ENCODE measurements at places on chromosomes 12 and 14.

- DNase-seq: no peak
Measured at GRCh38 chr14:61304688-61305087, 16.7 kb upstream of the PRKCH start.

DNA sequence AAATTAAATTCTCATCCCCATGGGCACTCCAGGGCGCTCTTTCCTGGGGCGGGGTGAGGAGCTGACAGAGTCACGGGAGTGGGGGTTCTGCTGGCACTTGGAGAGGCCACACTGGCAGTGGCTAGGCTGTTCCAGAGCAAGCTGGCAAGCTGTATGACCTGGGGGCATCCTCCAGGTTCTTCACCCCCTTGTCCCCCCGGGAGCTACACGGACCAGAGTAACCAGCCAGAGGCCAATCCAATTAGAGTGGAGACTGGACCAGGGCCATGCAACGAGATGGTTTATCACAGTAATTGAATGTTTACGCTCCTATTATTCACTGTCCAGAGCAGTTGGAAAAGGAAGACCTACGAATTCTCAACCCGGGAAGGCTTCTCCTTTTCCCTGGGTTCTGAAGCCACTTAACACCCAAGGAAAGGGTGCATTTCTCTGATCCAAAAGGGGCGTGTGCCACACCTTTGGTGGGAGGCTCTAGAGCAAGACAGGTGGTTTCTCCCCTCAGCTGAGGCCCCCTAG lies 43.8 kb upstream of the PNMA1 start:
- DNase-seq: no peak

- DNase-seq: no peak
Measured at GRCh38 chr14:90726656-90727055, 89.6 kb downstream of the TTC7B start.

- no peak for DNase-seq
Measured at GRCh38 chr14:76641541-76641940, 119.7 kb upstream of the VASH1 start.

DNA sequence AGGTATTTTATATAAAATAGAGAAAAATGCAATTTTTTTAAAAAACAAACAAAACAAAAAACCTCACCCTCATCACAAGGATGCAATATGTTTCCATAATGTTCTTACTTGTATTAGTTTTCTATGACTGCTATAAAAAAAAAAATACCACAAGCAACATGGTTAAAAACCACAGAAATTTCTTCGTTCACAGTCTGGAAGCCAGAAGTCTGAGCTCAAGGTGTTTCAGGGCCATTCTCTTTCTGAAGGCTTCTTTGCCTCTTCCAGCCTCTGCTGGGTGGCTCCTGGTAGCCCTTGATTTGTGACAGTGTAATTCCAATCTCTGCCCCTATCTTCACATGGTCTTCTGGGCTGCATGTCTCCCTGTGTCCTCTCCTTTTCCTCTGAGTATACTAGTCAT lies 21.5 kb upstream of the SSTR1 start:
- DNase-seq: no peak

DNA sequence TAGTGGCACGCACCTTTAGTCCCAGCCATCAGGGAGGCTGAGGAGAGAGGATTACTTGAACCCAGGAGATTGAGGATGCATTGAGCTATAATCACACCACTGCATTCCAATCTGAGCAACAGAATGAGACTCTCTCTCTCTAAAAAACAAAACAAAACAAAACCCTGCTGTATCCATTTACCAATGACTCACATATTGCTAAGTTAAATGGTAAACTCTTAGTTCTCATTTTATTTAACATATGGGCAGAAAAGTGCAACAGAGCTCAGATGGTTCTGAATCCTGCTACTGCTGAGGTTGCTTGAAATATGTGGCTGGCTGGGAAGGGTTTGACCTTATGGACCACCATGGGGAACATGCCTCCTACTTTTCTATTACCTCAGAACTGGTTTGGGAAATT lies 33.7 kb upstream of the CCNT1 start:
- DNase-seq: no peak

DNA sequence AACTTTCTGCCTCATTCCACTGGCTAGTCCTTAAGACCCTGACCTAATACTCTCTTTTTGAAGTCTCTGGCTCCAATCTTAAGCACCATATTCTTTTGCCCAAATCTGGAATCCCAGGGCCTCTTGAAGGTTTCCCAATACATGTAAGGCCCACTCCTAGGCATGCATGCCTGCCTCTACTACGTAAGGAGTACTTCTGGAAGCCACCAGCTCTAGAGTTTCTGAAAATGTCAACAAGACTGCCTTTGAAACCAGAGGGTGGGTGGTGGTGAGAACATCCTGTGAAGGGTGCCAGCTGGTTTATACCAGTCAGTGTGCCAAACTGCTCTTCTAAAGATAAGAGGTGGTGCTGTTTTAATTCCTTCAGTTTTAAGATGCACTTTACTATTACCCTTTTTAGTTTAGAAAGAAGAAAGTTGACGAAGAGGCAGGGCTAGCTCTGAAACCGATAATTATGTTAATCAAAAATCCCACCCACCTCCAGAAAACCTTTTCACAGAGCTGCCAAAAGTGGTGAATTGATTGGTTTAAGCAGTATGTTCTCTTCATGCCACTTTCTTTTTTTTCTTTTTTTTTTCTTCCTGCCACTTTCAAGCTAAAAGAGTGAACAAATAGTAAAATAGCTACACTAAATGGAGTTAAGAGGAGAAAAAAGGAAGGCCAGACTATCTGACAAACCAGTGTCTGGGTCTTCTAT lies 8.7 kb upstream of the WDR89 start:
- DNase-seq: peak; percentile 19

DNA sequence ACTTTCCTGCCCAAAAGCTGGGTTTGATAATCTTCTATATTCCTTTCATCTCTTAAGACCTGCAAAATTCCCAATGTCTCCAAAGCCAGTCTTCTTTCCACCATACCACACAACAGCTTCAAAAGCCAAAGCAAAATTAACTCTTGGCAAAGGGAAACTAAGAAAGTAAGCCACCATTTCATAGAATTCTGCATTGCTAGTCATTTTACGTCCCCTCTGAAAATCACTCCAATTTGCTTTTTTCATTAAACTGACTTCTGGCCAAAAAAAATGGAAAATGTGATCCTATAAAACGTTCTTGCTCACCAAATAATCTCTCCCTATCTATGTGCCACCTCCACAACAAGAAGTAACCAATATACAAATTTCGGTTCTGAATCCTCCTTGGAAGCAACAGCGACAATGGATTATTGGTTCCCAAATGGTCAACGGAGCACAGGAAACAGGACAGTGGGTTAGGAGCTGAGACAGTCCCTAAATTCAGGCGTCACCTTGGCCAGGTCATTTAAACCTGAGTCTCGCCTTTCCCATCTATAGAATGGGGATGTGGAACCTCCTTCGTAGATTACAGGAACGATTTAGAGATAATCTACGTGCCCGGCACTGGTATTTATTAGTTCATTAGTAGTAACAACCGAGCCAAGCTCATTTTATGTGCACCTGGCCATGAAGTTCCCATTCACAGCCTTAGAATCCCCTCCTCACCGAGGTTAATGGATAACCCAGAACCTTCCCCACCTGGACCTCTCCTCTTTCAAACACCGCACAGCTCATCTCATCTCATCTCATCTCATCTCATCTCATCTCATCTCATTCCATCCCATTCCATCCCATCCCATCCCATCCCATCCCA lies 1.2 kb downstream of the NT5DC3 start:
- DNase-seq: no peak

- no peak for DNase-seq
Measured at GRCh38 chr14:36684946-36685345, 23.3 kb downstream of the PAX9 start.

GRCh38 chr12:9331218-9331626 lies 123.0 kb upstream of the PZP start:
- DNase-seq: peak; percentile 39

DNA sequence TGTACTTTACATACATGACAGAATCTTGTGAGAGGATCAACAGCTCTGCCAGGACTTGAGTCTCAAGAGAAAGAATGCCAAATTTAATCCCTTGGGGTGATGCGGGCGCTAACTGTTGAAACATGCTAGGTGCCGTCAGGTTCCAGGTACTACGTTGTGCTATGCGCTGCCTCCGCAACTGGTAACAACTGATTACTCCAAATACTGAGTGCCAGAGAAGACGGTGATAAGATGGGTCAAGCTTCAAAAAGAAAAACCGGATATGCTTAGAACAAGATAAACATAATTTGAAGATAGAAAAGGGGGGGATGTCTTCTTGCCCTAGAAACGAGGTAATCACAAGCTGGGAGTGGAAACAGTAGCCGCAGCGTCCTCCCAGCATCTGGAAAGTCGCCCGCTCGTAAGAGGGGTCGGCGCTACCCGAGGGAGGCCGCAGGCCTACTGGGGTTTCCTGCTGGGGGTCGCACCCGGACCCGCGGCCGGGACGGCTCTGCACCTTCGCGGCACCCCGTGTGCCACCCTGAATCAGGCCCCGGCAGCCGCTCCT lies 678 bp downstream of the ZBTB25 start:
- DNase-seq: no peak

DNA sequence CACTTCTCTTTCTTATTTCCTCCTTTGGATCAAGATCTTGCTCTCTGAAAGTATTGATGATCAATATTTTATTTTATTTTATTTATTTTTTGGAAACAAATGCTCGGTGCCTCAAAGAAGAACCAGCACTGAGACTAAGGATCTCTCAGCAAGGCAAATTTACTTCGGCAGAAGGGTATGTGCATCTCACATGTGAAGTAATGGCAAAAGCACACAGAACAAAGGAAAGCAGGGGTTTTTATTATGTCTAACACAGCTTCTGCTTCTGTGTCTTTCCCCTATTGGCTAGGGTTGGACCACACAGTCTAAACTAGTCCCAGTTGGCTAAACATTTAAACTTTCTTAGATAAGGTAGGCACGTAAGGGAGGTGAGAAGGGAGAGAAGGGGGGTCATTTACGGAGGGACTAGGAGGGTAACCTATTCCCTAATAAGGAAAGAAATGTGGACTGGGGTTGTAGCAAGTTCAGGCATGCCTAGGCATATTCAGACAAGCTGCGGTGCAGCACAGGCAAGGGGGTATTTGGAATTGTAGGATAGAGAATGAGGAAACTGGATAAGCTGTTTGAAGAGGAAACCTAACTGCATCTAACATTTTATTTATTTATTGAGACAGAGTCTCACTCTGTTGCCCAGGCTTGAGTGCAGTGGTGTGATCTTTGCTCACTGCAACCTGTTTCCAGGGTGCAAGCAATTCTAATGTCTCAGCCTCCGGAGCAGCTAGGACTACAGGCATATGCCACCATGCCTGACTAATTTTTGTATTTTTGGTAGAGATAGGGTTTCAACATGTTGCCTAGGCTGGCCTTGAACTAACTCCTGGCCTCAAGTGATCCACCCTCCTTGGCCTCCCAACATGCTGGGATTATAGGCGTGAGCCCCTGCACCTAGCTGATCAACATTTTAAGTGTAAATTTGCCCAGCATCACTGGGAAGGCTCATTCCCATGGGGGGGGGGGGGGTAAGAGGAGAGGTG lies 90.0 kb upstream of the EIF5 start:
- DNase-seq: no peak

- DNase-seq: no peak
Measured at GRCh38 chr12:27709932-27710591, 570 bp upstream of the MRPS35 start.

- no peak for DNase-seq
Measured at GRCh38 chr12:58819345-58819744, 101.0 kb downstream of the LRIG3 start.

- no peak for DNase-seq
Measured at GRCh38 chr12:1527789-1528188, 66.6 kb downstream of the FBXL14 start.

DNA sequence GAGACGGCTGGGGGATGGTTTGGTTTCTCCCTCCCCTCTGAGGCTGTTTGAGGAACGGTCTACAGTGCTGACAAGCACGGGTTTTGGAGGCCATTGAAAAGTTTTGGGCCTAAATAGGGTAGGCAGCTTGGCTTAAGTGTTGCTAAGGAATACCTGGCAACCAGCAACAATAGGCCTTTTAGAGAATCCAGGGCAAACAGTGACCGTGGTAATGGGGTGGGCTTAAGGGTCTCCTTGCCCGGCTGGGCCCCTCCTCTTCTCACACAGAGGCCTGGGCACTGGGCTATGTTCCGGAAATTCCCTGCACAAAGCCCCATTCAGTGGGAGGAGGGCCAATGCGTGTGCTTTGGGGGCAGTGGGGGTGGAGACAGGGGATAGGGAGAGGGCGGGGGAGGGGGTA lies 55.4 kb downstream of the ASCL1 start:
- DNase-seq: no peak

DNA sequence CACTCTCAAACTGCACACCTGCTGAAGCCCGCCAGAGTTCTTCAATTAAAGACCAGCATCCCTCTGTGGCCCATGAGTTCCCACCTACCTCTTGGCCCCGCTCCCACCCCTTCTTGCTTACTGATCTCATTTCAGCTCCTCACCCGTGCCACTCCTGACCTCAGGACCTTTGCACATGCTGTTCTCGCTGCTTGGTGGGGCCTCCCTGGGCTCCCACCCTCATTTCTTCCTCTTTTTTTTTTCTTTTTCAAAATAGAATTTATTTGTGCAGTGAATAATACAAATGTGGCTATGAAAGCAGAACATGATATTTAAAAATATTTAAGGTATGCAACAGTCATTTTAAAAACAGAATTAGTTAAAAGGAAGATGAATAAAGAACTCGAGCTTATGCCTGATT lies 8.5 kb upstream of the SERPINA9 start:
- DNase-seq: no peak

- no peak for DNase-seq
Measured at GRCh38 chr14:78152201-78153063, 17.7 kb upstream of the NRXN3 start.

- no peak for DNase-seq
Measured at GRCh38 chr14:35883677-35884293, 57.6 kb downstream of the BRMS1L start.

- no peak for DNase-seq
Measured at GRCh38 chr12:72282721-72283120, 10.6 kb downstream of the TRHDE start.

GRCh38 chr12:68587448-68587873 lies 23.2 kb upstream of the RAP1B start:
- peak; percentile 6 for DNase-seq

DNA sequence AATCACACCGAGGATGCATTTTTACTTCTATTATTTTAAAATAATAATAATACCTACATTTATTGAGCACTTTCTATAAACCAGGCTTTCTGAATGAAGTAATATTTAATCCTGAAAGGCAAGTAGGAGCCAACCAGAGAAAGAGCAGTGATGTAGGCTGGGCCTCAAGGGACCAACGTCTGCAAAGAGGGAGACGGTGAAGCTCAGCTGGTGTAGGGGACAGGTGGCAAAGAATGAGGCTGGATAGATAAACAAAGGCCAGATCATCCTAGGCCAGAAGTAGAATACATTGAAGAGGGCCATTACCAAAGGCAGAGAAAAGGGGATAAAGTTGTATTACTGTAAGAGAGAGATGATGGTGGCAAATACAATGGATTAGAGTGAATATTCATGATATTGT lies 810 bp upstream of the TMBIM4 start:
- DNase-seq: no peak

GRCh38 chr12:74963867-74964331 lies 245.7 kb downstream of the KCNC2 start:
- DNase-seq: no peak

- DNase-seq: no peak
Measured at GRCh38 chr14:55238019-55238680, 33.1 kb upstream of the FBXO34 start.

Measured in stimulated activated CD8-positive, alpha-beta memory T cell treated with anti-CD3 and anti-CD28 coated beads, Interleukin-7, amount 100 ng/mL, for 4 hours (primary cell).